ENCODE measurements at places on chromosomes 2 and 18.

- DNase-seq = no peak
Measured at GRCh38 chr2:56118474-56118873, 65.3 kb upstream of the CCDC85A start.

GRCh38 chr2:67246791-67247190 is 150.3 kb upstream of the ETAA1 start:
- no peak for DNase-seq

- DNase-seq = peak; percentile 26
Measured at GRCh38 chr2:232633413-232634205, at the start of gene EFHD1. EFHD1 (plus strand) TSS chr2:232633604; CDS start chr2:232633705, 101 bp downstream.

GRCh38 chr18:8455661-8456614 is 153.3 kb upstream of the RAB12 start:
- no peak for DNase-seq

GRCh38 chr18:73901151-73901550 is 246.5 kb downstream of the FBXO15 start:
- DNase-seq = no peak

DNA sequence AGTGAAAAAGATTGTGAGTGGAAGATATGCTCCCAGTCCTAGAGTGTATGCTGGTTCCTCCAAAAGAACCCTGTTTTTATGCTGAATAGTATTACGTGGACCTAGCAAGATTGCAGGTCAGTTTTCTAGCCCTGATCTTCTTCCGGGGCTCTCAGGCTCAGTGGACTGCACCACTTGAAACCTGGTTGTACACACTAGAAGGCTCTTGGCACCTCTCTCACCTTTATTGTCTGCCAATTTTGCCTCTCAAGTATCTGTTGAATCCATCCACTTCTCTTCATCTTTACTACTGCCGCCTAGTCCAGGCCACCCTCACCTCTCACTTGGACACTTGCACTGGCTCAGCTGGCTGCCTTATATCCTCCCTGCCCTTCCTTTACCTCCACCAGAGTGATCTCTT is 16.8 kb downstream of the TTC39C start:
- DNase-seq = no peak

DNA sequence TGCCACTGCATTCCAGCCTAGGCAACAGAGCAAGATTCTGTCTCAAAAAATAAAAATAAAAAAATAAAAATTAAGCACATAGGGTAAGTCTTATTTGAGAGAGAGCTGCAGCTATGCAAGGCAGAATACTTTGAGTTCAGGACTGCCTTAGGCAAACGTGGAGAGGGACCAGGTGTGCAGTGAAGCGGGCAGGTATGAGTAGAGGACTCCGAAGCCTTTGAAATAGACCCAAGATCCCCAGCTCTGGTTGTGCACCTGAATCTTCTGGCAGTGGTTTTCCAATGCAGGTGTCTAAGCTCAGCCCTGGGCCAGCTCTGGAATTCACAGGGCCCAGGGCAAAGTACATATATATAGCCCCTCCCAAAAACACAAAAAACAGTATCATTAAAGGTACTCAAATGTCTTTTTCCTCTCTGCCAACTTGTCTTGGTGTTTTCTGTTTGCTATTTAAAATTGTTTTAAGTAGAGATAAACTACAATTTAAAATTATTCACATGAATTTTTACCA is 21.2 kb downstream of the TGIF1 start:
- DNase-seq = no peak

DNA sequence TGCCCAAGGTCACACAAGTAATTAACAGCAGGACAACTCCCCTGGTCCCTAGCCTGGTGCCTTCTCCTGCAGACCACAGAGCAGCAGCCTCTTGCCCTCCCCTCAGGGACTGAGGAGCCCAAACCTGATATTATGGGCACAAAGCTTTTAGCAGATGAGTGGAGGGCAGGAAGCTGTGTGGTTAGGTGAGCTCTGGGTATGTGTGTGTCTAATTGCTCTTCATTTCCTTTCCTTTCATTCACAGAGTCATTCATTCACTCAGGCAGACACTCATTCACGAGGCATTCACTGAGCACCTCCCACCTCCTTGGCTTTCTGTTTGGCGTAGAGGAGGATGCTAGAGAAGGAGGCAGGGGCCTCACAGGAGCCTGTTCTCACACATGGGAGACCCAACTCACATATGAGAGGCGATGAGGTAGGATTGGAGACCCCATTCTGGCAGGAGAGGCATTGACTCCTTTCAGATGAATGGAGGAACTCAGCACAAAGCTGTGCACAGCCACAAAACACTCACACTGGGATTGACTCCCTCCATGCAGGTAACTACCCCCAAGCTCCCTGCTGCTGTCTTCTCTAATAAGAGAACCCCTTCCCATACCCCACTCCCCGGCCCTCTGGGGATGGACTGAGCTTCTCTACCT is 306.8 kb upstream of the SKOR2 start:
- DNase-seq = peak; percentile 25

GRCh38 chr18:9861157-9861556 is 24.6 kb upstream of the TXNDC2 start:
- no peak for DNase-seq

GRCh38 chr2:230602562-230603230 is 109.9 kb upstream of the CAB39 start:
- peak; percentile 67 for DNase-seq

- no peak for DNase-seq
Measured at GRCh38 chr18:72846736-72847533, 20.9 kb downstream of the NETO1 start.

DNA sequence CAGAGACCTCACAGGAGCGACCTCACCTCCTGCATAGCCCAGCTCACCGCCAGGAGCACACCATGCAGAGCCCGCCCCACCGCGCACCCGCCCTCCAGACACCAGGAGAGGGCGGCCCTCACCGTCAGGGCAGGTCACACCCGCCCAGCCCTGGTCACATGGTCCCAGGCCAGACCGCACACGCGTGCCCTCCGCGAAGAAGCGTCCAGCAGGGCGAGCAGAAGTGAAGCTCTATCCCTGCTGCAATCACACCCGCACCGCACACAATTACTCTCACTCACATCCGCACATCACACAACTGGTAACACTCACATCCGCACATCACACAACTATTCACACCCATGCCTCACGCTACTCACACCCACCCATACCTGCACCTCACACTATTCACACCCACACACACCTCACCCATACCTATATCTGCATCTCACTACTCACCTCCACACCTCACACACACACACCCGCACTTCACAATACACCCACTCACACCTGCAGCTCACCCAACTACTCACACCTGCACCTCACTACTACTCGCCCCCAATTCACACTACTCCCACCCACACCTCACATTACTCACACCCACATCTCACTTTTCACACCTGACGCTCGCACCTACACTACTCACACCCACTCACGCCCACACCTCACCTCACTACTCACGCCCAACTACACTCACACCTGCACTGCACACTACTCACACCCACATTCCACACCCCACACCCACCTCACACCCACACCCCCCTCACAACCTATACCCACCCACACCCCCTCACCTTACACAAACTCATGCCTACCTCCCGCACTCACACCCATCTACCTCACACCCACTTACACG is 242.0 kb downstream of the HDAC4 start:
- no peak for DNase-seq

DNA sequence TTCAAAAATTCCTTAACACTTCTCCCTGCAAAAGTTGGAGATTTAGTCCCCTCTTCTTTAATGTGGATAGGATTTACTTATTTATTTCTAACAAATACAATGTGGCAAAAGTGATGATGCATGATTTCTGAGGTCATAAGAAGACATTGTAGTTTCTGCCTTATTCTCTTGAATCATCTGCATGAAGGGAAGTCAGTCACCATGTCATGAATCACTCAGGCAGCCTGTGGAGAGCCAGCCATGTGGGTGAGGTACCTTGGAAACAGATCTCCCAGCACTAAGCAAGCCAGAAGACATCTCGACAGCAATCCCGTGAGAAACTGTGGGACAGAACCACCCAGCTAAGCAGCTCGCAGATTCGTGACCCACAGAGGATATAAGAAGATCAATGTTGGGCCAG is 2.7 kb upstream of the ZC3H8 start:
- no peak for DNase-seq

GRCh38 chr2:229800997-229801754 is 86.8 kb upstream of the DNER start:
- DNase-seq = peak; percentile 69

GRCh38 chr2:205673312-205673711 is 9.0 kb upstream of the NRP2 start:
- DNase-seq = no peak

DNA sequence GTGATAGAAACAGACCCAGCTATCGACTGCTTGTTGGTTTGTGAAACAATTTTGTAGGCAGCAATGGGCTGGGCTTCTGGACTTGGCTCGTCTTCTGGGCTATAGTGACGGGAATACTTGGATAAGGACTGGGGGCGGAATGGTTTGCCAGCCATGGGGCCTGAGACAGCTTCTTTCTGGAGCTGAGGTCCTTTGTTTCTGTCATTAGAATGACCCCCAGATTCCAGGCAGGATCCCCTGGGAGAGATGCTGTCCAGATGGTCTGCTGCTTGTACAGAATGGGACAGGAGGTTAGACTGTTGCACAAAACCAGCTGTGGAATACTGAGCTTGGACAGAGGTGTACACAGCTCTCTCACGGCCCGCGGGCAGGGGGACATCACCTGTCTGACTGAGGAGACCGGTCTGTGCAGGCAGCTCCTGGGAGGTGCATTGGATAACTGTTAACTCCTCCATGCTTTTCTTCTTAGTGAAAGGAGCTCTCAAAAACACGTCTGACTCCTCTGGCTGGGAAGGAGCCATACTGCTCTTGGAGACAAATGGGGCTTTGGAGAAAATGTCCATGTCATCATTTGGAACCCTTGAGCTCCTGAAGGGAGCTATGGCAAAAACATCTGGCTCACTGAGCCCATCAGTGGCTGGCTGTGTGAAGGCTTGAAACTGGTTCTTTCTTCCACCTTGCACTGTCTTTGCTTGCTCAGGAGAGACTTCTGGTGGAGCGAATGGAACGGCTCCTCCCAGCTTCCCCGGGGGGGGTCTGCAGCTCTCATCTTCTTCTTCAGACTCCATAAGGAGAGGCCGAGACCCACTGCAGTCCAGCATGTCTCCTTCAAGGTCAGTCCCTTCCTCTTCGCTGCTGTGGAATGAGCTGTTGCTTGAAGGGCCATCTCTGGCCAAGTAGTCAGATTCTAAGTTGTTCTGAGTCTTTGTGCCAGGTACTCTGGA is 28.6 kb upstream of the NFU1 start:
- DNase-seq = no peak

DNA sequence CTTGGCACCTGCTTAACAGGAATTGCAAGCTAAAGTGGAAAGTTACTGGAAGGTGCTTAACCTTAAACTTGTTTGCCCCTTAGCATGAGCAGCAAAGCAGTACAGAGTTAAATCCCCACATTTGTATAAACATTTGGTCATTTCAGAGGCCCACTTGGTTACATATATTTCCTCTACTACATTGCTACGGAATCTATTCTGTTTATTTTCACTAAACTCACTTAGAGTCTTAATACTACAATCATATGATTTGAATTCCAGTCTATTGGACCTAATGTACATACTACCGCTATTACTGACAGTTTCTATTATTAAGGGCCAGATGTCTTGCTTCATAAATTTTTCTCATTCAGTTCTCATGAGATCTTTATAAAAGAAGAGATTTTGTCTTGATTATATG is 1294.0 kb downstream of the LRP1B start:
- DNase-seq = no peak

DNA sequence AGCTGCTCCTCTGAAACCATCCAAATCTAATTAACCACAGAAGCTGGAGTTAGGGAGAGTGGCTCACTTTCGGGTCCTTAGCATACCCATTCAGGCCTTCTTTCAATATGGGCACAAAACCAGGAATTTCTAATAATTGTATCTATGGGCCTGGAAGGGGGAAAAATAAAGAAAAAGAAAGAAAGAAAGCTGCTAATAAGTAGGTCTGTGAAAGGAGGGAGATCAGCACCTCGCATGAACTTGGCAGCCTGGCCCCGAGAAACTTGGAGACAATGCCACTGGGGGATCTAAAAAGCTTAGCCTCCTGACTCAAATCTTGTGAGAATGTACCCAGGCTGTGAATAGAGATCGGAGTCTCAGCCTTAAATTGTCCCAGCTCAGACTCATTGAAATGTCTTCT is 252.1 kb upstream of the SLC14A2 start:
- DNase-seq = no peak

Measured in activated CD4-positive, alpha-beta T cell treated with anti-CD3 and anti-CD28 coated beads, Interleukin-2, Interleukin-4, amounts not matched to agents 100 ng/mL and 50 ng/mL, durations not matched to agents 16 hours and 8 hours (primary cell).